Small intestine (tissue), 16 donors: ENCODE measurements at places on chromosomes 1 and 21.

GRCh38 chr1:228706305-228706704 lies 29.0 kb upstream of the RHOU start:
- no peak for DNase-seq

GRCh38 chr1:154867064-154867825 lies 2.8 kb downstream of the KCNN3 start:
- no peak for DNase-seq

DNA sequence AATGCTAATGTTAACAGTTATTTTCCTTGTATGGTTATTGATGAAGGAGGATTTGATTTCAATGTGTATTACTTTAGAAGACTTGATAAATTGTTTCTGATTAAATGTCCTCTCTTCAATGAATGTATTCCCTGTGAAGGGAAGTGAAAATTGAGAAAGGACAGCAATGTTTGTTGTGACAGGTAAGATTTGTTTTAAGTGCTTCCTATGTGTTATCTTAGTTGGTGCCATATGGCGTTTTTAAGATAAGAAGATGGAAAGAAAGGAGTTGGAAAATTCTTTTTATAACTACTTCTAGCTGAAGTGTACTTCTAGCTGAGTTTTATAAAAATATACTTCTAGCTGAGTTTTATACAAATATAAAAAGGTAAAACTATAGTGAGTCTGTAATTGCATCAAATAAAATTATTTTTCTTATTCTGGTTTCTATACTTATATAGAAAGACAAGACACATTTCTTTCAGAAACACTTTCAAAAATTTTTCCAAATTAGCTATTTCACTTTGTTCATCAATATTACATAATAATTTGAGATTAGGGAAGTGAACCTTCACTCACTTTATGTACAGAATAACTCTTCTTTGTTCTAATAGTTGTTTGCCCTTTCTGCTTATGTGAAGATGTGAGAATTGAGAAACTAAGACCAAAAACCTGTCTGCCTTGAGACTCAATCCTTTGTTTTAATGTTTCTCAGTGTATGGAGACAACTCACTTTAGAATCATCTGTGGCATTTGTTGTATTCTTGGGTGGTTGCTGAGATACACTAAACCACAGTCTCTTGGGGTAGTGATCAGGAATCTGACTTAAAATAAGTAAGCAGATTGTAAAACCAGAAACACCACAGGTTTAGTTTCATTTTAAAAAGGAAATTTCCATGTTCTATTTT lies 382.9 kb upstream of the B3GALT2 start:
- DNase-seq, result no peak

DNA sequence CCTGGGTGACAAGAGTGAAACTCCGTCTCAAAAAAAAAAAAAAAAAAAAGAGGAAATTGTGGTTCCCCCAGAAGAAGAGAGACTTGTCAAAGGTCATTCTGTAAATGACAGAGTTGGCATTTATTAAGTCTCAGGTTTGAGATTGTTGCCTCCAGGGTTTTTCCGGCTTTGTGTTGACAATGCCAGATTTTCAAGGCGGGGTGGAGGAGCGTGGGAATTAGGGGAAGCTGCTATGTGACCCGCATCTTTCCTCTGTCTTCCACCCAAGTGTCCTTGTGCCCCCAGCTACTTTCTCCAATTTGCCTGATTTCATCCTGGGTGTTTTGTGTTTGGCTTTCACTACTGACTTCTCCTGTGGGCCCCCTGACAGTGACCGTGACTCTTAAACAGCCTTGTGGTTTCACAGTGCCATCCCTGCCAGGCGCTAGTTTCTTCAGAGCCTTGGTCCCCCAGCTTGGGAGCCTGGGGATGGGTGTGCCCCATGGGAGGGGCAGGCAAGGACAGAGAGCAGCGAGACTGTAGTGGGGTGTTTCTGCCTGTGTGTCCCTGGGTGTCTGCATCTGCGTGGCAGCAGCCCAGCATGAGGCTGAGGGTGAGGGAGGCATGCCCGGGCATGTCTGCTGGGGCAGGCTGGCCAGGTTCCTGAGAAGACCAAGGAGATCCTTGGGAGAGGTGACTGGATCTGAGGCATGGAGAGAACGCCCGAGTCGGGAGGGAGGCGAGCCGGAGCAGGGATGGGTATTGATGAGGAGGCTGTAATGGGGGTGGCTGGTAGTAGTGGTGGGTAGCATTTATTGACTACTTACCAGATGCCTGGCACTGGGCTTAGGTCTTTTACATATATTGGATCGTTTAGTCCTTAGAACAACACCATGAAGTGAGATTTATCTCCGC lies 46.3 kb downstream of the IER5 start:
- DNase-seq, result peak; percentile 52

GRCh38 chr1:67715819-67716218 lies 30.8 kb downstream of the GADD45A start:
- DNase-seq, result no peak

DNA sequence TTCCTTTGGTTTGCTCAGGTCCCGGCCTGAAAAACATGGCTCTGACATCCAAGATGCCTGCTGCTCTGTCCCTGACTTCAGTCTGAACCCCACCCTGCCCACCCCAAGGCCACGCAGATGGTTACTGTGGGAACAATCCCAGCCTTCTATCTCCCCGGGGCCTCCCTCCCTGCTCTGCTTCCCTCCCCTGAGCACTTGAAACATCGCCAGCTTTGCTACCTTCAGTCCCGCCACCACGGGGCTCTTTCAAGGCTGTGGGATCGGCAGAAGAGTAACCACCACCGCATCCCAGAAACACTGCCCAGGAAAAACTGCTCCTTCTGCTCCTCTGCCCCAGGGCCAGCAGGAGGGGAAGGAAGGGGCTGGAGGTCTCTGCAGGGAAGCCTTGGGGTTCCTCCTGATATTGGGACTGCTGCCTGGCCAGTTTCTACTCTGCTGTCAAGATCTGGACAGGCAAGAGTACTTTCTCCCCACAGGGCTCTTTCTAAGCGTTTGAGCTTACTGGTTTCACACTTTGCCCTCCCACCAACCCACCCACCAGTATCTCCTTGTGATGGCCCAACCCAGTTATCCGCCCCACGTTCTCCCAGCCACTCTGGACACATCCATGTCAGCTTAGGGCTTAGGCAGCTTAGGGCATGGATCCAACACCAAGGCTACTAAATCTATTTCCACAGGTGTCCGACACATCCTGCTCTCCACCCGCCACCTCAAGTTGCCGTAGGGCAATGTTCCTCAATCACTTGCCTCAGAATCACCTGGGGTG lies 8.4 kb downstream of the ETNK2 start:
- DNase-seq, result no peak

GRCh38 chr1:94974241-94974640 lies 47.3 kb upstream of the CNN3 start:
- DNase-seq, result no peak

DNA sequence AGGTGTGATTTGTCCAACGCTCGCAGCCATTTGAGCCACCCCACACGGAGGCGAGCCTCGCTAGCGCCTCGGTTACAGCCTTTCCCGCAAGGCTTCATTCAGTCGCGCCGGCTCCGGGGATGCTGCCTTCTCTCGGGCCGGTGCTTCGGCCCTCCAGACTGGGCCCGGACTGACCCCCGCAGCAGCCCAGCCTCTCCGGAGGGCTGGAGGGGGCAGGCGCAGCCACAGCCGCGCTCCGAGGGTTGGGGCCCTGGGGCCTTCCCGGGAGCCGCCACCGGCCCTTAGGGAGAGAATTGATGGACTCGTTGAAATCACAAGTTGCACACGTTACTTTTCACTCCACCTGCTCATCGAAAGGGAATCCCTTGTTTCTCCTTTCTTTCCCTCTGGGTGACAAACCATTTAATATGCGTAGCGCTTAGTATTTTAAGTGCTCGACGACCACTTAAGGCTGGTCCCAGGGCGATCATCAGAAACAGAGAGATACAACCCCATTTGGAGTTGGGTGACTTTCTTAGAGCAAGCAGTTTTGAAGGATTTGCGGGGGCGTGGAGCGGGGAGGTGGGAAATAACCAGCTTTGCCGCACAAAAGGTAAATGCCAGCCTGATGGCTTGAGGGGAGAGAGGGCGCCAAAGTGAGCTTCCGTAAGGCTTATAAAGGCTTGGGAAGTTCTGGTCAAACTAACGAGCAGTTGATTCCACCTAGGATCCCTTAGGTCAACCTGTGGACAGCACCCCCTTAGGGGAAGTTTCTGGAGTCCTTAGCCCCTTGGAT lies 24.6 kb upstream of the ENAH start:
- no peak for DNase-seq

- DNase-seq, result no peak
Measured at GRCh38 chr1:212366901-212367300, 47.8 kb downstream of the PACC1 start.

DNA sequence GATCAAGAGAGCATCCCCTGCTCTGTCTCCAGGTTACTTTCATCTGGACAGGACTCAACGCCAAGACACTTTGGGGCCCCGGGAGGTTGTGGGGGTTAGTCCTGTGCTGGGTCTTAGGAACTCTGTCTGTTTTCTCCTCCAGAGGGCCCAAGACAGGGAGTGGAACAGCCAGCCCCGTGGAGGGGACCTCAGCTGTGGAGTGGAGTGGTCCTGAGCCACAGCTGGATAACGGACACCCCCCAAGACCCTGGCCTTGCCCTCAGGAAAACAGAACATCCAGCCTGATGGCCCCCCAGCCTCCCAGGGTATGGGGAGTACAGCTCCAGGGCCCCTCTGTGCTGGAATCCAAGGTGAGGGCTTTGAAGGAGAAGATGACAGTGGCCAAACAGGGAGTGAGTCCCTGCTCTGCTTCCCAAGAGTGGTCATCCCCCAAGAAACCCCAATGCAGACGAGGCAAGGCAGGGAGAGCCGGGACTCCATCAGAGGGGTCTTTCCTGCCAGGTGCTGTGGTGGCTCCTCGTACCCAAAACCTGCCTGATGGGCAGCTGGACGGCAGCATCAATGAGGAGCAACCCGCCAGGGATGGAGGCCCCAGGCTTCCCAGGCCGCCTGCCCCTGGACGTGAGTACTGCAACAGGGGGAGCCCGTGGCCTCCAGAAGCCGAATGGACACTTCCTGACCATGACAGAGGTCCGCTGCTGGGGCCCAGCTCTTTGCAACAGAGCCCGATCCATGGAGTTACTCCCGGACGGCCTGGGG lies 3.5 kb downstream of the KIAA1614 start:
- no peak for DNase-seq

- peak; percentile 4 for DNase-seq
Measured at GRCh38 chr1:98221923-98222322, 301.1 kb upstream of the DPYD start.

DNA sequence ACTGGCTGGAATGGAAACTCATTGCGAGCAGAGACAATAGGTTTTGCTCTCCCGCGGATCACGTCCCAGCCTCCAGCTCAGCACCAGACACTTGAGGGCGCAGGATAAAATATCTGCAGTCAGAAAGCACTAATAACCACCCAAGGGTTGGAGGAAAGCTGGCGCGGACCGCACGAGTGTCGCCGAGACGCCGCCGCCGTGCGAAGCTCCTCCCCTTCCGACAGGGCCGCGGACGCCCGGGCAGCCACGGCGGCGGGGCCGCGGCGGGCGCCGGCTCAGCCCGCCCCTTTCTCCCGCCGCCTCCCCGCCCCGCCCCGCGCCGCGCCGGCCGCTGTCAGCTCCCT lies at the start of gene CMPK1:
TSS of gene CMPK1 (plus strand) at position 213 of the 344 bp plus-strand sequence. CDS start 156 bp downstream, outside the sequence.
- peak; percentile 84 for DNase-seq

DNA sequence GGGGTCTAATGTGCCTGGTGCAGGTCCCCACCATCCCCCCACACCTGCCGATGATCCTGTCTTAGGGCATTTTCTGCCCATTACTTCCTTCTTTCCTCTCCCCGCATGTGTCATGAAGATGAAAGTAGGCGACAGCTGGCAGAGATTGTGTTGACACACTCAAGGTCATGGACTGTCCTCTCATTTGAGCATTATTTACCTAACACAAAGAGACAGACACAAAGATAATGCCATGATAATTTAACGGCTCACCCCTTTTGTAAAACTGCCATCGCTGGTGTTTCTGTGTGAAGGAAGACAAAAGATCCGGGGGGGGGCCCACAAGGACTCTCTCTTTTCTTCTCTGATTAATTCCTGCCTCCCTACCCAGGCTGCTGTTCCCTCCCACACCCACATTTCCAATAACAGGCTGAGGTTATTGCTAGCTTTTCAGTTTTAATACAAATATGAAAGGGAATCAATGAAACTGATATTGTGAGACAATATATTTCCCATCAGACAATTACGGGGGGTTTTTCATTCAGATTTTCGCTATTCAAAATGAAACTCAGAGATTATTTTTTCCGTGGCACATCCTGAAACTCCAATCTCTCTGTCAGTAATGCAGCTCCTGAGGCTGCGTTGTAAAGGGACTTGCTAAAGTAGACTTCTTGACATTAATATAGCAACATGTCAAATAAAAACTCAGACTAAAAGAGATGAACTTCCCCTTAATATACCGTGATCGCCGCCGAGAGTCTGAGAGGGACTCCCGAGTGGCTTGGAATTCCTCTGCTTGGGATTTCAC lies 561.1 kb downstream of the NPHP4 start:
- peak; percentile 25 for DNase-seq

DNA sequence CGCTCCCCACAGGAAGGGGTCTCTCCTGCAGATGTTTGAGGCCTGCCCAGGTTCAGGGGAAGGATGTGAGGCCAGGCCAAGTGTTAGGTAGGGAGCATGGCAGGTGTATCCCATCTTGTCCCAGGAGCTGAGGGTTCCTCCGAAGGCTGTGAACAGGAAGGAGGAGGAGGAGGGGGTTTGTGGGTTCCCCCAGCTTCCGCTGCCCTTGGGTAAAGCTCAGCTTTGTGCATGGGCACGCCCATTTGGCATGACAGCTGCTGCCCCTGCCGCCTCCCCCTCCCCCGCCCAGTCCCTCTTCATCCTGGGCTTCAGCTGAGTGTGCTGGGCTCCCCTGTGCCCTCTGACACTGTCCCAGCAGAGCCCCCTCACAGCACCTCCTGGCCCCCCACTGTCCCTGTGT lies 25.5 kb downstream of the TNFRSF8 start:
- DNase-seq, result no peak

GRCh38 chr1:44239331-44239960 lies 26.2 kb downstream of the DMAP1 start:
- peak; percentile 55 for DNase-seq

GRCh38 chr21:40923407-40923806 lies 76.4 kb upstream of the DSCAM start:
- no peak for DNase-seq

DNA sequence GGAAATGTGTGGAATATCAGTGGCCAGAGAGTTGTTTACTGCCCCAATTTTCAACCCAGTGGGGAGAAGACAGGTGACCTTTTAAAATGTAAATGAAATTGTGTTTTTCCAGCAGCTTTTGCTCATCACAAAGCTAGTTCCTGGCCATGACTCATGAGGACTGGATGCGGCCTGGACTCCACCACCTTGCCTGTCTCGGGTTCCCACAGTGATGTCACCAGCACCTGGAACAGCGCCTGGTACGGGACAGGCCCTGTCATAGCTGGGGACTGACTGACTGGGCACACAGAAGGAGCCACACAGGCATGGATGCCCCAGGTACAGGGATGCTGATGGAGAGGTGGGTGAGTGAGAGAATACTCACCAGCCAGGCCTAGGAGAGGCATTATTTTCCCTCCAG lies 277.1 kb downstream of the AJAP1 start:
- no peak for DNase-seq

GRCh38 chr21:45292399-45293219 lies 4.9 kb upstream of the POFUT2 start:
- DNase-seq, result peak; percentile 73
